Cortex of kidney (tissue), 1 donor: ENCODE measurements at places on chromosomes 7 and 10.

GRCh38 chr7:154695836-154696235 lies 307.1 kb downstream of the PAXIP1 start:
- no peak for DNase-seq

DNA sequence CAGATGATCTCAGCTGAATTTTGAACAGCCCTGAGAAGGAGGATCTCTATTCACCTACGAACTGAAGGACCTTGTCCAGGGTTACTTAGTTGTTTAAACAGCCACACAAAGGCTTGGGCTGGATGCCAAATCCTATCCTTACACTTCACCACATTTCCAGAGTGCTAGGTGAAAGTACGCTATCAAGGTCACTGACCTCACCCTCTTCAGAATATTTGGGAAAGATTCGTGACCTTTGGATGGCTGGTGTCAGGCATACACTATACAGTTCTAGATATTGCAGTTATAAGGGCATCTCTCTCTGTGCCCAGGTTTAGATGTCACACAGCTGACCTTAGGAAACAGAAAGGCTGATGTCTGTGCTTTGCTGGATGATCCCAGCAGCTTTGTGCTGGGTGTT lies 61.2 kb upstream of the ABLIM1 start:
- DNase-seq: no peak

DNA sequence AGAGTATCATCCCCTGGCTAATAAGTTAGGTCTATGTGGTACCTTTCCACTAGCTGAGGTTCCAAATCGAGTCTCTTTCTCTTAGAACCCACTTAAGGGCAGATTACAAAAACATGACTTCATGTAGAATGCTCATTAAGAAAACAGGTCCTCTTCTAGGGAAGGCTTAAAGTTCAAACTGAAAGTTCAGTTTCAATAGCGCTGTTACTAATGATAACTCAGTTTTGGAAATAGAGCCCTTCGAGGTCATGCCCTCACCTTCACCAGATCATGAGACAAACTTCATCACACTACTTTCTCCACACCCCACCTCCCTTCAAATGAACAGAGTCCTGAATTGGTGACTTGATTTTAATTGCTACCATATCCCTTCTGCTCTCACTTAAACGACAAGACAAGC lies 26.2 kb downstream of the HGF start:
- DNase-seq: no peak

DNA sequence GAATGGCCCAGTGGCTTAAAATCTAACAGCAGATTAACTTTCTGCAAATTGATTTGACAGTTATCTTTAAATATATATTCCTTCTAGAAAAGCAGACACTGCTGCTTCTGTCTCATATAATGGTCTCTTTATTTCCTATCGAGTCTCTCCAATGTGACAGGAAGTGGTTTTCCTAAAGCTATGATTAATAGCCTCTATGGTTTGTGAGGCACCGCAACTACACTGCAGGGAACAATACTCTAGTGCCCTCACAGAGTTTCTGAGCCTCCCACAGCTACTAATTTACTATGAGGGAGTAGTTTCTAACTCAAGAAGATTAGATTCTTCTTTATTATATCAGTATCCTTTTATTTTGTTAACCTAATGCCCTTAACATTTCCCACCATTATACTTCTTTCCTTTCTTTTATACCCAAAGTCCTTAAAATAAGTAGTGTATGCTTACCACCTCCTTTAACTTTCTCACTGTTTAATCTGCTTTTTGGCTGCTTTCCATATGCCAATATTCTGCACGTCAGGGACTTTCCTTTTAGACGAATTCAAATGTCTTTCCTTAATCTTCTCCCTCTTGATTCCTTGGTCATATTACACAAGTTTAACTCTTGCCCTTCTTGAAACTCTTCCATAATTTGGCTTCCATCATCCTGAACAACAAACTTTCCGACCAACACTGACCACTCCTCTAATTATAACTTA lies 23.8 kb upstream of the AHR start:
- DNase-seq: no peak

DNA sequence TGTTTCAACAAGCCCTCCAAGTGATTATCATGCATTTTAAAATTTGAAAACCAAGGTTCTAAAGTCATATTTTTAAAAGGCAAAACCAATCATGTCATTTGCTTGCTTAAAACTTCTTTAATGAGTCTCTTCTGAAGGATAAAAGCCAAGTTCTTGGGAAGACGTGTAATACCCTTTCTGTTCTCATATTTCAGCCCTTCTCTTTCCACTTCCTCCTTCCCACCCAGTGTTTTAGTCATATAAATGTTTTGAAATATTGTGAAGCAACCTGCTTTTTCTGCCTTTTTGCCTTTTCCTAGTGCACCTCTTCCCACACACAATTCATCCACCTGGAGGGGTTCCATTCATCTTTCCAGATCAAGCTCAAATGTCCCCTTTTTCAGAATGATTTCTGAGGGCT lies 211.1 kb upstream of the LRRTM3 start:
- DNase-seq: no peak

- DNase-seq: no peak
These were observed 80.8 kb downstream of the PTPRE start for GRCh38 chr10:127987467-127988380.
